ENCODE measurements at places on chromosomes 3 and 15.

DNA sequence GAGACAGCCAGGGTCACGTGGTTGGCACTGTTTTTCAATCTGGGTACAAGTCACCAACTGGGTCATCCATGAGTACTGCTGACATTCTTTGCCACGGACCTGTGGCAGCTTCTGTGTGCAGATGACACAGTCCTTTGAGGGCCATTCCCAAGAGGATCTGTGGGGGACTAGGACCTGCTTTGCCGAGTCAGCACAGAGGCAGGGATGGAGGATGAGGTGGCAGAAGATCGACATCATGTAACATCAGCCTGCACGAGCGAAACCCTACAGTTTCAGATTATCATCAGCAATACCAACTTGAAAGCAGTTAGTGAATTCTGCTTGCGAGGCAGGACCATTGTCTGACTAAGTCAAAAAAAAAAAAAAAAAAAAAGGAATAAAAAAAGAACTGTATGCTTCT lies 227.7 kb downstream of the FOXP1 start:
- DNase-seq: no peak

DNA sequence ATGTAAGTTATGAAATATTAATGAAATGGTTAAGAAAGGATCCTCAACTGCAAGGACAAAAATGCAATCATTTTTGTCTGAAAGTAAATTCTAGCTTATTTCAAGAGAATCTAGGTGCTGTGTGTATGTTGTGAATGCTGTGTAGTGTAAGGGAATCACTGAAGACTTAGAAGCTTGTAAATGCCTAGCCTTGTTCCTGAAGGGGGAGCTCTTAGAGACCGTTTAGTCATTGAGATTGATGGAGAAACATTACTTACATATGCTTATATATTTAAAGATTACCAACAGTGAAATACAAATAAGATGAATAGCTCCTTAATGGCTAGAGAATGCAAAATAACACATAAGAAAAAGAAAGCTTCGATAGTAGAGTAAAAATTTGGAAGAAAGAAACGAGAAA lies 67.9 kb downstream of the CNTN4 start:
- no peak for DNase-seq

DNA sequence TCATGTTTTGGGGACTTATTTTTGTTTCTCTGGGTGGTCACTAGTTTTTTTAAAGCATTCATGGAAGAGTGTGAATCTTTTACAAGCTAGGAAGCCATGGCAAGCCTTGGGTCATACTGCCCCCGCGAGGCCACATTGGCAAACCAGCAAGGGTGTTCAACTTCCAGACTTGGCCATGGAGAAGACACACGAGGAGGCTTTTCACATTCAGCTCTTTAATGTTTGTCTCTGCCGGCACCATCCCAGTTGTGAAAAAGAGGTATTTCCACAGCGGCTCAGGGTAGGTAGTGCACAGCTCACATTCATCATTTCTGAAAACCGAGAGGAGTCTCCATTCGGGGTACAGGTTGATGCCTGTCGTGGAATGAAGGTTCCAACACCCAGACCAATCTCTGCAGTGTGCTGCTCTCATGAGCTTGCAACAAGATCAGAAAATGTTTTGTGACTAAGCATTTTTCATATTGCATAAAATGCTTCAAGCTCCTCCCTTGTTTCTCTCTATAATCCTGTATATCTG lies 7.7 kb downstream of the CCR5 start:
- peak; percentile 66 for DNase-seq

DNA sequence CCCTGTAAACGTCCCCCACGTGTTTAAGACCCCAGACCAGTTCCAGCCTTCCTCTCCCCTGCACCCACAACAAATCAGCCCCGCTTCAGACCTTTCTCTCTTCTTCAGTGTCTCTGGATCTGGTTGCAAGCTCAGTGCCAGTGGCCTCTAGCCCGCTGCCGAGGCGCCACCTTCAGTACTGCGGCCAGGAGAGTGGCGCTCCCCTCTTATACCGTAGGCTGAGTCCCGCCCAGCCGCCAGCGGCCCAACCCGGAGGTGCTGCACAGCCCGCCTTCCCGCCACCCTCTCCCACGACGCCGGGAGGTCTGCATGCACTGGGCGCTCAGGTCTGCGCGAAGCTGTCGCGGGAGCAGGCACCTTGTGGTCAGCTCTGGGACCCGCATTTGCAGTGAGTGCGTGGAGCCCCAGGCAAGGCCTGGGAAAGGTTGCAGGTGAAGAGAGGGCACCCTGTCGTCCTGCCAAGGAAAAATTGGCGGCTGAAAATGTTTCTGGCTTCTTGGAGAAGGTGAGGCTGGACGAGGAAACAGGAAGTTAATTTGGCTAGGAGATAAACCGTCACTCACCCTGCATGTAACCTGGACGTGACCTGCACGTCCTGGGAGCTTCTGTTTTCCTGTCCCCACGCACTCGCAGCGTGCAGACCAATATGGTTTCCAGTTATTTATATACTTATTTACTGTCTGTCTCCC lies at the start of gene C2CD4B:
C2CD4B (minus strand) TSS at position 182 of the 689 bp plus-strand sequence. CDS start 301 bp downstream, outside the sequence.
- peak; percentile 39 for DNase-seq

- no peak for DNase-seq
Measured at GRCh38 chr15:57551715-57552677, 39.7 kb upstream of the MYZAP start.

DNA sequence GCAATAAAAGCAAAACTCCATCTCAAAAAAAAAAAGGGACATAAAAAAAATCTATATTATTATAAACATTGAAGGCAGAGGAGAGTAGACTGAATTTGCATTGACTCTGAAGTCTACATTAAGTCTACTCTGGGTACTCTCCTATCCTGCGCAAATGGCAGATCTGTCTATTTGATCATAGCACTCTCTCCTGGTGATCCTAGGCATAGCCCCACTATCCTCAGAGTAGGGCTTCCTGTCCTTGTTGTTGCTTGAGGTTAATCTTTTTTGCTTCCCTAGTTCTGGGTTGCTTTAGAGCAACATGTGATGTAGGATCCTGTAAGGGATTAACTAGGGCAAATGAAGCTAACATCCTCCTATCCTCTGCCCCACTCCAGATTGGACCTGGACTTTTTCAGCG lies 82.1 kb upstream of the LRRFIP2 start:
- no peak for DNase-seq

DNA sequence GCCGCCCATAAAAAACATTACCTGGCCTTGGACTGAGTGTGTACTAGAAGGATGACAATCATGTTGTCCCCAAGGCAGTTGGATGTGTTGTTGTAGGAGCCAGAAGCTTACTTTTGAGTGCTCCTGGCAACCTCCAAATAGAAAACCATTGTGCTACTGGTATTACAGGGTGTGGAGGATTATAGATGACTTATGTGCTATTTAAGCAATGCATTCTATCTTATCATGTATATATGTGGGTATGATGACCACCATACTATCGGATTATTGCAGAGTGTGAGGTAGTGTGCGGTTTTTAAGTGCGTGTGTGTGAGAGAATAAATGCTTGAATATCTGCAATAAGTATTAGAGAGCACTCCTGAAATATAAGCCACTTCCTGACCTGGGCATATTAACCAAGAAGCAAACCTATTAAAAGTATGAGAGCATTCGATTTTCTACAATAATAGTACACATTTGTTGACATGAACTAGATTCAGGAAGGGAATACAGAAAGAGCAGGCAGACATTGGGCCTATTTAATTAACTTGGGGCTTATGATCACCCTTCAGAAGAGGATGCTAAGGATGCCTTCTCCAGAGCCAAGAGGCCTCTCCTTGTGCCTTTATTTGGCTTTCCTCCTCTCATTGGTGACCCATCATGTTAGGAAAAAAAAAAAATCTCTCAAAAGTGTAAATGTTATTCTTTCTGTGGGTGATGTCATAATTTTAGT lies 11.7 kb upstream of the MBNL1 start:
- no peak for DNase-seq

DNA sequence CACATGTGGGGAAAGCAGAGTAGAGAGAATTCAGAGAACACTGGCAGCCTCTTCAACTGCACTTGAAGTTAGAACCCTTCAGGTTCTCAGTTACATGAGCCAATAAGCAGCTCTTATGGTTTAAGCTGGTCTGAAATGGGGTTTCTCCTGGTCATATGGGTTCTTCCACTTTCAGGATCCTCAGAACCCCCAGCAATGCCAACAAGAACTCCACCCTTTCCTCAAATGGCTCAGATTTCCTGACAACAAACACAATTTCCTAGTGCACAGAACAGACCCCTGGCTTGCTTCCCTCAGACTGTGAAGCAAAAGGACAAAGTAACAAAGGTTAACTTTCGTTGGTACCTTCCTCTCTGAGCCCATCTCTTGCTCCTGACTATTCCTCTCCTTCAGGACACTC lies 23.9 kb upstream of the FRMD4B start:
- no peak for DNase-seq

- no peak for DNase-seq
Measured at GRCh38 chr3:42442640-42443039, 32.2 kb upstream of the LYZL4 start.

- peak; percentile 54 for DNase-seq
Measured at GRCh38 chr3:171460725-171461524, 720 bp upstream of the TNIK start.

DNA sequence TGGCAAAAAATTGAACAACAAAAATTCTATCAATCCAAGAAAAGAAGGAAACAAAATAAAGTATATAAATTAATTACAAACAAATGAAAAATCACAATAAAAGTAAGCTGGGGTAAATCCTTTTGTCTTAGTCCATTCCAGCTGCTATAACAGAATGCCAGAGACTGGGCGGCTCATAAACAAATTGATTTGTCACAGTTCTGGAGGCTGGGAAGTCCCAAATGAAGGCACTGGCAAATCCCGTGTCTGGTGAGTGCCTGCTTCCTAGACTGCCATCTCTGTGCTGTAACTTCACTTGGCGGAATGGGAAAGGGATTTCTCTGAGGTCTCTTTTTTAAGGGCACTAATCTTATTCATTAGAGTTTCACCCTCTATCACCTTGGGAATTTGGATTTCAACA lies 53.6 kb upstream of the RPL35A start:
- no peak for DNase-seq

DNA sequence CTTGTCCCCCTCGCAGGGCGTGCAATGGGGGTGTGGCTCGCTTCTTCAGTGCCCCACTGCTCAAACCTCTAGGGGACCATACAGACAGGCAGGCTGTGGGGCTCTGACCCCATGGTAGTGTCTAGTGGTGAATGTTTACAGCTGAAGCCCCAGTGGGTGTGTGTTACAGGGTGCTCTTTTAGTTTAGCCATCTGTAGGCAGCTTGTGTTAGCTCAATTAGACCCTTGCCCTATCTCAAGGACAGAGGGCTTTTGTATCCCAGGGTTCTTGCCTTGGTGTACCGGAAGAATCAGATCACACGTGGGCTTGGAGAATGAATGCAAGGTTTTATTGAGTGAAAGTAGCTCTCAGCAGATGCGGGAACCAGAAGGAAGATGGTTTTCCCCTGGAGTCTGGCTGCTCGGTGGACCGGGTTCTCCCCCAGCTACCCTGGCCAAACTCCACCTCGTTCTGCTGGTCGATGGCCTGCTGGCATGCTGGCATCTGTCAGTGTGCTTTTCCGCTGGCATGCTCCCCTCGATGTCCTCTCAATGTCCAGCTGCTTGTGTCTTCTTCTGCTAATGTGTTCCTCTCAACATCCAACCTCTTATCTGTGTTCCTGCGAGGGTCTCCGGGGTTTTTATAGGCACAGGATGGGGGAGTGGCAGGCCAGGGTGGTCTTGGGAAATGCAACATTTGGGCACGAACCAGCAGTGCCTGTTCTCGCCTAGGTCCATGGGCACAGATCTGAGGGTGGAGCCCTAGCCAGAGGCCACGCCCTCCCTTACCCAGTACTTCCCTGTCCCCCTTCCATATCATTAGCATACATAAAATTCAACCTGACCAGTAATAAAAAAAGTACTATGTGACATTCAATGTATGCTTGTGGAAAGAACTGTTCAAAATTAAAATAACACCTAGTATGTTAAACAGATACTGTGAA lies 6.6 kb downstream of the SPCS1 start:
- DNase-seq: no peak

DNA sequence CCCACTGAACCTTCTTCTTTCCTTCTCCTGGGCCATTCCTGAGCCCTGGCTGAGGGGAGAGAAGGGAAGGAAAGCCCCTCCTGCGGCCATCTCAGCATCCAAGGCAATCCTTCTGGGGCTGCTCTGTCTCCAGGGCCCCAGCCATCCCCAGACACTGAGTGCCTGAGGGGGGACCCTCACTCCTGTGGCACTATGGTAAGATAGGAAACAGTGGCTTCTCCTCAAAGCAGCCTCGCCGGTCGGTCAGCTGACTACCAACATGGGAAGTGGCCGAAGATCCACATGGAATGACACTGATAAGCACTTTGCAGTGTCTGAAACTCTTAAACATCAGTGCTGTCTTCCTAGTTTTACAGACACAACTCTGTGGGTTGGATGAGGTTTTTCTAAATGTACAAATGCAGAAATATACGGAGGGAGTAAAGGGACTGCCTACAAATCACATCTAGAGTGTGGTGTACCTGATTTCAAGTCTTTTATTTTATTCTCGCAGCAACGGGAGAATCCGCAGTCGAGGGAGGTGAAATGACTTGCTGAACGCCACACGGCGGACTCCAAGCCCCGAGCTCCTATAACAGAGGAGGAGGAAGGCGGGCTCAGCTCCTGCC lies 973 bp upstream of the ITPKA start:
- DNase-seq: no peak

DNA sequence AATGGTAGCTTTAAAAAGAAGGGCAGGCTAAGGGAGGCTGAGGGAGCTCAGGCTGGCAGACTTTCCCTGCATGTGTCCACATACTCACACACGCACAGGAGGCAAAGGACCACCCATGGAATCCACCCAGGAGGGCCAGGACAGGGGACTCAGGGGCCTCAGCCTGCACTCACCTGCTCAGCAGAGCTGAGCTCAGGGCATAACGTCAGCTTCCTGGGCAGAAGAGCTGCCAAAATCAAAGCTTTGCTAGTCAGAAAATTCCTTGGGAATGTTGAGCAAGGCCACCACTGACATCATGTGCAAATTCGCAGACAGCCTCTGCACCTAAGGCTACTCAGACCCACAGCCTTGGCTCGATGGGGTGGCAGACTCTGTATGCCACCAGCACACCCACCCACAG lies 16.4 kb upstream of the ALAS1 start:
- DNase-seq: no peak

- DNase-seq: no peak
Measured at GRCh38 chr3:18847583-18848197, 300.6 kb upstream of the KCNH8 start.

DNA sequence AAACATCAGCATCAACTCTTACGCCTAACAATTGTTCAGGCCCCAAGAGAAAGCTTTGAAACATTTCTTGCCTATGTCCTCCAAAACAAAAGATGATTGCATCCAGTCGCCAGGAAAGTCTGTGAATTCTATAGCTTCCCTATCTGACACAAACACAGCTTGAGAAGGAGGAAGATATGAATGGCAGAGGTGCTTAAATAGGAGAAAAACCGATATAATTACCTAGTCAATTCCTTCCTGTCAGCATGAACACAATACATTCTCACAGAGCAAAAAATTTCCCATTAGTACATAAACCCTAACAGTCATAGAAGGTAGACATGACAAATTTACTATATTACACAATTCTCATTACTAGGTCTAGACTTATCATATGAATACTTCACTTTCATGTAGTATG lies 326.5 kb downstream of the CGGBP1 start:
- no peak for DNase-seq

All from activated naive CD8-positive, alpha-beta T cell treated with anti-CD3 and anti-CD28 coated beads for 36 hours (primary cell).